Stimulated activated CD8-positive, alpha-beta memory T cell treated with anti-CD3 and anti-CD28 coated beads, Interleukin-4, amount 100 ng/mL, for 1 hour (primary cell): ENCODE measurements at places on chromosomes 1 and 21.

DNA sequence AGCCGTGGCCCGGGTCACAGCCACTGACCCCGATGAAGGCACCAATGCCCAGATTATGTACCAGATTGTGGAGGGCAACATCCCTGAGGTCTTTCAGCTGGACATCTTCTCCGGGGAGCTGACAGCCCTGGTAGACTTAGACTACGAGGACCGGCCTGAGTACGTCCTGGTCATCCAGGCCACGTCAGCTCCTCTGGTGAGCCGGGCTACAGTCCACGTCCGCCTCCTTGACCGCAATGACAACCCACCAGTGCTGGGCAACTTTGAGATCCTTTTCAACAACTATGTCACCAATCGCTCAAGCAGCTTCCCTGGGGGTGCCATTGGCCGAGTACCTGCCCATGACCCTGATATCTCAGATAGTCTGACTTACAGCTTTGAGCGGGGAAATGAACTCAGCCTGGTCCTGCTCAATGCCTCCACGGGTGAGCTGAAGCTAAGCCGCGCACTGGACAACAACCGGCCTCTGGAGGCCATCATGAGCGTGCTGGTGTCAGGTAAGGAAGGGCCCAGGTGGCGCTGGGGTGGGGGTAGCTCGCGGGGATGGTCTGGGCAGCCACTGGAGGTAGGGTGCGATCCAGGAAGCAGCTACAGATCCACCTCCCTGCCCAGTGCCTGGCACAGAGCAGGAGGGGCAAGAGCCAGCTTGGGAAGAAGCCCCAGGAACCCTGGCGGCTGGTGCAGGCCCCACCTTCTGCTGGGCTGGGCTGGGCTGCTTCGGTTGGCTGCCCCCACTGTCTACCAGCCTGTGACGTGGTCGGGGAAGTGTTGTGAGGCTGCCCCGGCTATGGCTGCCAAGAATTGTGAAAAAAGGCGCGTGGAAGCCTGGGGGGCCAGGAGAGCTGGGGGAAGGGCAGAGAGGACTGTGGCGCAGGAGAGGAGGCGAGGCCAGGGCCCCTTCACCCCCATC lies 3.8 kb downstream of the CELSR2 start:
- no peak for DNase-seq

DNA sequence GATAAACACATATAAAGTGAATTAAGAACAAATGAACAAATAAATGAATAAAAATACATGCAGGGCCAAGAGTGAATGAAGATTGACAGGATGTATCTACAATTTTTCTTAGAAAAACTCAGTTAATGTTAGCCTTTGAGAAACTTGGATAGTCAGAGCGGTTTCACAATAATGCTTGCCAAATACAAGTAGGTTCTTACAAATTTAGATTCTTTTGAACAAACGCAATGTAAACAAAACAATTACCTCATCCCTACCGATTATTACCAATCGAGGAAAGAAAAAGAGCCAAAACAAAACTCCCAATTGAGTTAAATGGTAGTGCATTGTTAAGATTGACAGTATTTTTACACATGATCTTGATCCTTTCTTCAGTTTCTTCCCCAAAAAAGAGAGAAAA lies 176.9 kb upstream of the DEPDC1 start:
- DNase-seq = no peak

GRCh38 chr1:48738356-48738755 lies 38.3 kb downstream of the BEND5 start:
- no peak for DNase-seq

- DNase-seq = no peak
Observed at GRCh38 chr1:168369655-168370054, 89.0 kb downstream of the TBX19 start.

- DNase-seq = no peak
Observed at GRCh38 chr1:30966690-30967369, 58.3 kb upstream of the SDC3 start.

DNA sequence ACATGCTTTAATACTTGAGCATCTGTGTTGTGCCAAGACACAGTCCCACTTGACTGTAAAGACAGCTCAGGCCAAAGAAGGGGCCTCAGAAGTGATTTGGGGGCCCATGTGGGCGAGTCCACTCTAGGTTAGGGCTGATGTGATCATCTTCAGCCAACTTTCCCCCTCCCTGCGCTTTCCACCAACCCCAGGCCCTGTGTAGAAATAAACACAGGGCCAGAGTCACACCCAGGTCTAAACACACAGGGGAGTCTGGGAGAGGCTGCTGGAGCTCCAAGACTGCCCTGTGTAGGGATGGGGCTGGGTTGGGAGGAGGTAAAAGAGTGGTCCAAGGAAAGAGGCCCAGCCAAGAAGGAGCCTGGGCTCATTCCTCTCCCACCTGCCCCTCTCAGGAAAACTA lies 2.5 kb upstream of the WNT2B start:
- DNase-seq = no peak

DNA sequence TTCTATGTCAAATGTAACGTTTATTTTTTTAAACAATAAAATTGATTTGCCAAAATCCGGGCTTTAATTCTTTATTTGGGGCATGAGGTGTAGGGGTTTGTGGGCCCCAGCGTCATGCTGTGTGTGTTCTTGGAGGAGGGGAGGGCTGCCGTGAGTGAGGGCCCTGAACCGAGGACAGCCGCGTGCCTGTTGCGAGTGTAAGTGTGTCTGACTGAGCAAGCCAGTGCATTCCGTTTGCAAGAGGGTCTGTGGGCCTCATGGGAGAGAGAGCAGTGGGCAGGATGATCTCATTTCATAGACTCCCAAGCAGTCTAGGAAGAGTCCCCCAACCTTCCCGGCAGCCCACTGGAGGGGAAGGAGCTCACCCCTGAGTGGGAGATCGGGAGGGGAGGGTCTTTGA lies 21.4 kb upstream of the SPSB1 start:
- no peak for DNase-seq

- no peak for DNase-seq
Observed at GRCh38 chr1:184429335-184429734, 42.5 kb downstream of the C1orf21 start.

DNA sequence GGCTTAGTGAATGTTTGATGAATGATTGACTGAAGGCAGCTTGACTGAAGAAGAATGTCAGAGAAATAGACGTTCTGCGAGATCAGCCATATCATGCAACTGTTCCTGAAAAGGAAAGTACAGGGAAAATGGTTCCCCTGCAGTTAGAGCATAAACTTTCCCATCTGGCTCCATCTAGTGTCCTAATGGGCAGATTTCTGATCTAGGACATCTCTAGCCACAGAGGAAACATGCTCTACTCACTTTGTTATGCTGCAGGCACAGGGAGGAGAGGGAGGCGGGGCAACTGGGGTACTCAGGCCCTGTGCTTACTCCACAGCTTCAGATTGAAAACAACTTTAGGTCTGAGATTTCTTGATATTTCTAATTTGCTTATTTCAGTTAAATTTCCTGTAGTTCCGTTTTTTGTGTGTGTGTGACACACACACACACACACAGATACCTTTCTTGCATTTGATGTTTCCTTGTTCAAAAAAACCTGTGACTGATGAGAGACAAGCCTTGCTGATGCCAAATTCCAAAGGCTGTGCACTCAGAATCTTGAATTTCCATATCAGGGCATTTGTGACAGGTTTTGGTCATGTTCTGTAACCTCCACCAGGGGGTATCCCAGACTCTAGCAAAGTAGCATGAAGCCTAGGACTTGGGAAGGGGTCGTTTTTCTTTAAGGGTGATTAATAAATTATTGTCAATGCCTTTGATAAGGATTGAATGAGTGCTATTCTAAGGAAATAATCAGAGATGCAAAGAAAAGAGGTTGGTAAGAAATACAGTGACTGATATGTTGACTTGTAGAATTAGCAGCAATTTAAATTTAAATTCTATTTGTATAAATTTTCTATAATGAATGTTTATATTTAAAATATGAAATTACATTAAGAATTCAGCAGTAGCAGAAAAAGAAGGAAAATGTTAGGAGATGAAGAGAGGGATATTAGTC lies 139.7 kb upstream of the BEND5 start:
- no peak for DNase-seq

- no peak for DNase-seq
Observed at GRCh38 chr1:218568962-218569550, 223.9 kb downstream of the TGFB2 start.

- no peak for DNase-seq
Observed at GRCh38 chr1:89971600-89971999, 23.3 kb upstream of the ZNF326 start.
